ENCODE measurements at places on chromosomes 1 and 21. TPM values are rescaled to one million over a fixed set of nuclear protein-coding genes. Genes with fewer than 3 reads are reported as not detected.
A peak's percentile ranks its signal among the peaks of the same experiment; 100 is the strongest.

The OVAAL gene
- not detected for total RNA-seq

The ANKRD65 gene
- total RNA-seq, result 21.5 TPM

The SSX2IP gene
- total RNA-seq, result 8.5 TPM

The KCNT2 gene
- total RNA-seq, result 8.1 TPM

- DNase-seq, result peak; percentile 98
Measured at GRCh38 chr1:44807364-44808062, 362 bp upstream of the DYNLT4 start.

- DNase-seq, result no peak
Measured at GRCh38 chr1:115251340-115251748, 86.7 kb downstream of the NGF start.

GRCh38 chr1:52366517-52366827 lies 467 bp upstream of the CC2D1B start:
- DNase-seq, result no peak

DNA sequence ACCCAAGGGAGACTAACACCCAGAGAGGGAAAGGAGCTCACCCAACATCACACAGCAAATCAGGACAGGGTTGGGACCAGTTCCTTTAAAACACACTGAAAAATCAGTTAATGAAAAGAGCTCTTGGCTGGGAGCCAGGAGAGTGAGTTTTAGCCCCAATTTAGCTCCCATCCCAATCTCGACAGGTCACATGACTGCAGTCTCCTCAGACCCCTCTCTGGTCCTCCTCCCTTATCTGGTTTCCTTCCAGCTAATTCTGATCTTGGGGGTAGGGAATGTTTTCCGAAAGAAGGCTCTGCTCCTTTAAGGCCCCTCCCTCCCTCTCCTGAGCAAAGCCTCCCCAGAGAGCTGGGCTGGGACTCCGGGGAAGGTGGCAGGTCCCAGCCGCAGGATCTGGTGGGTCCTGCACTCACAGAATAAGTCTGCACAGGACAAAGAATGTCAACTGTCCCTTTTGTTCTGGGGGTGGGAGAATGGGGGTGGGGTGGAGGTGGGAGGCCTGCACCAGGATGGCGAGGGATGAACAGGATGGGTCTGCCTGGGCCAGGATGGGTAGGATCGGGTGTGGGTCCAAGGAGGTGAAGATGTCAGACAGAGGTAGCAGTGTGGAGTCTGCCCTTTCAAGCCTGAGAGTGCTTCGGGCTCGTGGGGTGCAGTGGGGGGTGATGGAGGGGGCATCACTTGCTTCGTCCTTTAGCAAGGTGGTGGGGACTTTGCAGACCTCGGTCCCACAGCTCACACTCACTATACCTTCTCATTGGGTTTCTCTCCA lies 57.3 kb upstream of the SSBP3 start:
- peak; percentile 27 for DNase-seq

DNA sequence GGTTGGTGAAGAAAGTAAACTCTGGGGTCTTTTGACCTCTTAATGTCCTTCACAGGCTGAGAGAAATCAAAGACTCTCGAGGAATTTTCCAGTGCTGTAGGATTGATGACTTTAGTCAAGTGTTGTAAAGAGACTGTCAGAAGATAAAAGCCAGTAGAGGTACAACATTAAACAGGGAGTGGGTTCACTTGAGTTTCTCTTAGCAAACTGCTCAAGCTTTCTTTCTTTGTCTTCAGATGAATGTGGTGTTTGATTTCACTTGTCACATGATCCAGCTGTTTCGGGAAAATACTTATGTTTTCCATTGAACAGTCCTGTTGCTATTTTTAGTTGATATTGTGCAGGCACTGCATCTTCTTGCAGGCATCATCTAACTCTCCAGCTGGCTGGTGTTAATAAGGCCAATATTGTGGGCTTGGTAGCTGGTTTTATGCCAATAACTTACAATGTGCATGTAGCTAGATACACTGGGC lies 45.6 kb downstream of the XCL2 start:
- DNase-seq, result no peak

DNA sequence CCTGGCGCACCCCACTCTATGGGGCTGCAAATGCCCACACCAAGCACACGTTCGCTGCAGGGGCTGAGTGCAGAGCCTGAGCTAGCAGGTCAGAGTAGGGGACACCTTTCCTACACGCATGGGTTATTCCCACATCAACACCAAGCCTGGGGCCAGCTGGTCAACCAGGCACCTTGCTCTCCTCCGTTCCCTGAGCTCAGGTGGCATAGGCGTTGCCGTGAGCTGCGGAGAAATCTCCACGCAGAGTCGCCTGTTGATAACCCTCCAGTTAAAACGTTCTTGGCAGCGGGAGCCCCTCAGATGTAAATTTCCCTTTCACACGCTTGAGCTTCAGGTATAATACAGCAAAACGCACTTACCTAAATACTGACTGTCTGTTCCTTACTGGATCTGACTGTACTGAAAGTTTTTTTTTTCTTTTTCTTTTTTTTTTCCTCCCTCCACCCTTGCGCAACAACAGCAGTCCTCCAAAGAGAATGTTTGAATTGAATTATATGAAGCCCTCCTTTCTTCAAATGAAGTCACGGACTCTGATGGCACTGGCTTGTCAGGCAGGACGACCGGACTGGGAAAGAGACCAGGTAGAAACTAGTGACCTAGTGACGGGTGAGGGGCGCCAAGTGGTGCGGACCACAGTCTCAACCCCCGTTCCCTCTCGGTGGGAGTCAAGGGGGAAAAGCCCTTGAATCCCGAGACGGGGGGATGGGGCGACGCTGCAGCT lies 2.1 kb downstream of the BRINP3 start:
- peak; percentile 44 for DNase-seq

DNA sequence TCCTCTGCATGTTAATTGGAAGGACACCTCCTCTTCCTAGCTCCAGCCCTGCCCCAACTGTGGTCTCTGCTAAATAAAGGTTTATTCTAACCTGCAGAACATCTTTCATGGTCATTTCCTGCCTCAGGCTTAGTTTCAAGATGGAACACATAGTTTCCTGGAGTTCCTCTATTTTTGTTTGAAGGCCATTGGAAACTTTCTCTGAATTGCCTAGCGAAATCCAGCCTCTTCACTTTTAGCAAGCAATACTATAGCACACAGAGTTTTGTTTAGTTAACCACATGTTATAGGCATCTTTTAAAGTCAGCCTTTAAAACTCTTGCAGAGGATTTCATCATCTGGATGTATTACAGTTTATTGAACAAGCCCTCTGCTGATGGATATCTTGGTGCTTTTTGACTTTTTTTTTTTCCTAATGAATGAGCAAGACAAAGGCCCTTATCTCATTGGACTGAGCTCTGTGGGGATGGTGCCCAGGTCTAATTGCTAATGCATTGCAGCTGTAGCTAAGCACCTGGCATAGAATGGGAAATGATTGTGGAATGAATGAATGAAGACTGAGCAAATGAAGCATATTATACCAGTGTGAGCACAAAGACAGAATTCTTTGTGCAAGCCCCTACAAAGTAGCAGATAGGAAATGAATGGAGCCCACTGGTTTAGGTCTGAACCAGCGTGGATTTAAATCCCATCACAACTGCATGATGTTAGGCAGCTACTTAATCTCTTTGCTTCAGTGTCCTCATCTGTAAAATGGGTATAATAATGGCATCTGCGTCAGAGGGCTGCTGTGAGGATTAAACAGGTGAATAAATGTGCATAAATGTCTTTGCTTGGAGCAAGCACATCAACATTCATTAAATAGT lies 641 bp upstream of the CFAP107 start:
- DNase-seq, result no peak

DNA sequence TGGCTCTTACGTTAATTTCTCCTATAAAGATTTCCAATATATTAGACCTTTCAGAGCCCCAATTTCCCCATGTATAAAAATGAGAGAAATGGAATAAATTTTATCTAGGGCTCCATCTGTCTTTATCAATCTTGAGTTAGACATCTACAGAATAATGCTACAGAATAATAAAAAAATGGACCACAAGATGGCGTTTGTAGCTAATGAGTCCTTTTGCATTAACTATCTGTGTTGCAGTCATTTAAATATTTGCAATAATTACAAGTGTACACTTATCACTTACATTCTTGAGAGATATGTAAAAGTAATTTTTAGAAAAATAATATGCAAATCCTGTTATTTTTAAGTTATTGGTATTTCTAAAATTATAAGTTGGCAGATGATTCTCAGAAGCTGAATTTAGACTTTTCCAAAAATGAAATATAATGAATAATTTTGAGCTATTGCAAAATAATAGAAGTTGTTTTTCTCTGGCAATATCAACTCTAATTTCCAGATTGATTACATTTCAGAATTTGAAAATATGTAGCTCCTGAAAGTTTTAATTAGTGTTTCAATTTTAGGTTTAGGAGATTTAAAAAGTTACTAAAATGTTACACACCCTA lies 87.7 kb downstream of the SNX7 start:
- DNase-seq, result no peak

GRCh38 chr1:46301808-46302640 lies 1.4 kb downstream of the LRRC41 start:
- DNase-seq, result peak; percentile 85

- DNase-seq, result no peak
Measured at GRCh38 chr1:7620196-7620595, 150.9 kb upstream of the VAMP3 start.

- DNase-seq, result peak; percentile 46
Measured at GRCh38 chr1:10838541-10838940, 42.1 kb upstream of the CASZ1 start.

DNA sequence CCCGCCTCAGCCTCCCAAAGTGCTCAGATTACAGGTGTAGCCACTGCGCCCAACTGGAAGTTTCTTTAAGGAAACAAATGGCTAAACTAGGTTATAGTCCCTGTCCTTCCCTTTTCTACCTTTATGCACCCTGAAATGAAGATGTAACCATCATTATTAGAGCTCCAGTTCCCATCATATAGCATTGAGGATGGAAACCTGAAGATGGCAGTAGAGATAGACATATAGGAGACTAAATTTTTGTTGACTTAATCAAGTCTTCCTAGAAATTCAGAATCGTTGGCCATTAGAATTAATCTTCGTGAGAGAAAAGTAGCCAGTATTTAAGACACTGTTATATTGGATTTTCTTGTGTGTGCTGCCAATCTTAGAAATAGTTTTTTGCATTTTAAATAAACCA lies 1016.3 kb upstream of the NCAM2 start:
- no peak for DNase-seq

GRCh38 chr1:186374303-186375151 lies 526 bp downstream of the TPR start:
- DNase-seq, result no peak

DNA sequence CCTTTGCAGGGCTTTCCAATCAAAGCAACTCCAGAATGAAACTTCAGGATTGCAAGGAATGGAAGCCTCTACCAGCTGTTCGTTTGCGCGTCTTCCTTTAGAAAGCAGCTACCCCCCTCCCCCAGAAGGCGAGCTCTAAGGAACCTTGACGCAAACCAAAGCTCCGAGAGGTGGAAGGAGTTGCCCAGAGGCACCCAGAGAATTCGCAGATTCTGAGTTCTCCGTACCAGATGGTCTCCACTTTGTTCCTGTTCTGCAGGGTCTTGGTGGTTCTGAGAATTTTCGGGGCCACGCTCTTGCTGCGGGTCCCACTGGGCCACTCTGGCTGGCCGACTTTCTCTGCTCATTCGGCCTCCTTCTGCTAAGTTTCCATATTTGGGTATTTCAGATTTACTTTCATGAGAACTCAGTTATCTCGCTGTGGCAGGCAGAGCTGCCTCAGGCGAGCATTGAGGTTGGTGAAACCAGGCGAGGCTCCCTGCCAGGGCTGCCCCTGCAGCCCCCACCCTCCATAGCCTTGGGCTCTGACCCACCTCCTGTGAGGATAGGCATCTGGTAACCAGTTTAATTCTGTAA lies 801 bp downstream of the TRAF5 start:
- DNase-seq, result no peak

DNA sequence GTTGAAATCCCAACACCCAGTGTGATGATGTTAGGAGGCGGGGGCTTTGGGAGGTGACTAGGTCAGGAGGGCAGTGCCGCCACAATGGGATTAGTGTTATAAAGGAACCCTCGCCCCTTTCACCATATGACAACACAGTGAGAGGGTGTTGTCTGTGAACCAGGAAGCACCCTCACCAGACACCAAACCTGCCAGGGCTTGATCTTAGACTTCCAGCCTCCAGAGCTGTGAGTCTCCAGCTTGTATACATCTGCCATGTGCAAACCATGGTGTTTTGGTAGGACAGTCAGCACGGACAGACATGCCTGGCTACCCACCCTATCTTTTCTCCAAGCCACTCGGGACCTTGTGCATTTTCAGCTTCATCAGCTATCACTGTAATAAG lies 4.0 kb downstream of the TRIM11 start:
- DNase-seq, result peak; percentile 17

DNA sequence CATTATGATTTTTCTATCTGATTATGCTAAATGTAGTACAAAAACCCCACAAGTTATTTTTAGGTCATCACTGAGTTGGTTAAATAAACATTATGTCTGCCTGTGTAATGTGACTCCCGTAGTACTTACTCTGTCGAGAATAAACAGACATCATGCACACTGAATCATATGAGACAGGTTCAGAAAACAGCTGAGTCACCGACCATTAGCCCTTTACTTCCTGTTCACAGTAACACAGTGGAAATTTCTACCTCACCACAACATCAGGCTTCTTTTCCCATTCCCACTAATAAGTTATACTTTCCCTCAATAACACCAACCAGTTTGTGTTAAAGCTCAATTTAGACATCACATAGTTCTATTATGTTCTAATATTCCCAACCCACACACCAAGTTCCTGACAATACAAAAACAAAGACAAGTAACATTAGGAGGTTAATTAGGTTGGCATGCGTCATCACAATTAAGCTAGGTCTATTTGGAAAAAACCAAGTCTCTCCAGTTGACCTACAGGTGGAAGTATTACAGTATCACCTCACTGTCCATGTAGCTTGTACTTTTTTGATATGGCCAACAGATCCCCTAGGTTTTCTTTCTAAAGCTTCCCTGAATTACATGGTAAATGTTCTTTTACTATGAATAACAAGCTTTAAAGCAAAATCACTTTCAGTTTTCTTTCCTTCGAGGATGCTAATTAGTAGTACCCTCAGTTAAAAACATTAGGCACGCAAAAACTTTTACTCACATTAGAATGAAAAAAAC lies 154.2 kb downstream of the EIF4G3 start:
- no peak for DNase-seq

DNA sequence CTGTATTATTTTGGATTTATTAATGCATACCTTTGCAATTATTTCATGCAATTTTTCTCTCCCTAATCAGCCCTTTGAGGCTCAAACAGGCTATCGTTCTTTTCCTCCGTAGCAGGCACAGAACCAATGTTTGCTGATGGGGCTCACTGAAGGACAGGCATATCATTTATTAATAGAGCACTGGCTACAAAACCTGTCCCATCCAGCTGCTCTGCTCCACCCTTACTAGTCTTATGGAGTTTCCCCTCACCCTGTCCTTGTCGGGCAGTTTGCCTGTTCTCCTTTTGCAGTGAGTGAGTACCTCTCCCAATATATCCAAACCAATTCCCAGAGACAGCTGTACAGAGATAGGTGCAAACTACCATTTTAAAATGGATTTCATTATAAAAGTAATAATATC lies 16.6 kb upstream of the FCAMR start:
- DNase-seq, result no peak
